IMR-90 (cell line): ENCODE measurements at places on chromosomes 3 and 15.
A peak's percentile ranks its signal among the peaks of the same experiment; 100 is the strongest.

DNA sequence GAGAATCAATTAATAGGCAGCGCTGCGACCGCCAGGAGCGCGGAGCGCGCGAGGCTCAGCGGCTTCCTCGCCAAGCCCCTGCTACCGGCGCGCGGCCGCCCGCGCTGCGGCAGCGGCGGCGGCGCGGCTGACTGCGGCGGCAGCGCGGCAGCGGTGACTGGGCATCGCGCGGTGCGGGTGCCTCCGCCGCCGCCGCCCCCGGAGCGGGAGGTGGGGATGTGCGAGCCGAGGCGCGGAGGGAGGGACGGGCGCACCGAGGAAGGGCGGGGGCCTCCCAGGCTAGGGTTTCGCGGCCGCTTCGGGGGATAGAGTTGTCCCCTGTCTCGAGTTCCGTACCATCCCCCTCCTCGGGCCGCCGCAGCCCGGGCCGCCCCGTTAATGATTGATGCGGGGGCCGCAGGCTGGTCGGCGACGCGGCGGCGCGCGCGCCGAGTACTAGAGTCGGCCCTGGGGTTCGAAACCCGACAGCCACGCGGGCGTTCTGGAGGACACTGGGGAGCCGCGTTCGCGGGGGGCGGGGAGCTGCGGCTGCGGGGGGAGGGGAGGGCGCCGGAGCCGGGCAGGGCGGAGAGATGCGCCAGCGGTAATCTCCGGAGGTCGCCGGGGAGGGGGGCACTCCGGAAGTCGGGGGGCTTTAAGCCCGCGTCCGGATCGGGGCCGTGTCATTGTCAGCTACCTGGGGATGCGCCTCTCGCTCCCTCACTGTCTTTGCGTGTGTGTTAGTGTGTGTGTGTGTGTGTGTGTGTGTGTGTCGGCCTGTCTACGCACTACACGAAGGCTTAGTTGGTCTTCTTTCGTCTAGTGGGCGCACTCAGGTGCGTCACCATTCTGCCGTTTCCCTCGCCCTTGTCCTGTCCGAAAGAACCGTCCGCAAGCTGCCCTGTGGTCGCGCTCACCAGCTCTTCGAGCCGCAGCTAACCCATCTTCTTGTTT lies at the start of gene PAQR9:
Gene PAQR9, minus strand, starts transcription at position 159 of the 933 bp plus-strand sequence. CDS start 338 bp downstream, outside the sequence.
- peak; percentile 4 for DNase-seq

- DNase-seq, result no peak
Measured at GRCh38 chr15:51613951-51614350, 8.6 kb downstream of the DMXL2 start.

DNA sequence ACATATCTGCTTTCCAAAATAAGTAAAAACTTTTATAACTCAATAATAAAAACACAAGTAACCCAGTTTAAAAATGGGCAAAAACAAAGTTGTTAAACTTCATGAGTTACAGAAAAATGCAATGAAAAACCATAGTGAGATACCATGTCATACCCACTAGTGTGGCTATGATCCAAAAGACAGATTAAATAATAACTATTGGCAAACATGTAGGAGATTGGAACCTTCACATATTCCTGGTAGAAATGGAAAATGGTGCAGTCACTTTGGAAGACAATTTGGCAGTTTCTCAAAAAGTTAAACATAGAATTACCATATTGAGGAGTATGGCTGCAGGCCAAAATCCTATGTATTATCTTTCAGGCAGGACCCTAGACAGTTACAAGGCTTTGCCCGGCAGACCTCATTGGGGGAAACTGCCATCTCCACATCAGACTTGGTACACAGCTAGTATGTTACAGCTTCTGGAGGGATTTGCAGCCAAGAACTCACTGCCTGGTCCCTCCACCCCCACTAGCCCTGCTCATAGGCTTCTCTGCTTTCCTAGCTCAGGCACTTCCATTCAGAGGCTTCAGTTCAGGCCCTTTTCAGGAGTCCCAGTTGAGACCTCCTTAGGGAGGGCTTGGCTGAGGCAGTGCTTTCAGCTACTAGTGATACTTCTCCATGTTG lies 147.8 kb downstream of the NEK10 start:
- no peak for DNase-seq

GRCh38 chr15:88454236-88454635 lies 13.0 kb downstream of the MRPL46 start:
- DNase-seq, result peak; percentile 39

GRCh38 chr3:459311-459670 lies 262.7 kb downstream of the CHL1 start:
- no peak for DNase-seq

DNA sequence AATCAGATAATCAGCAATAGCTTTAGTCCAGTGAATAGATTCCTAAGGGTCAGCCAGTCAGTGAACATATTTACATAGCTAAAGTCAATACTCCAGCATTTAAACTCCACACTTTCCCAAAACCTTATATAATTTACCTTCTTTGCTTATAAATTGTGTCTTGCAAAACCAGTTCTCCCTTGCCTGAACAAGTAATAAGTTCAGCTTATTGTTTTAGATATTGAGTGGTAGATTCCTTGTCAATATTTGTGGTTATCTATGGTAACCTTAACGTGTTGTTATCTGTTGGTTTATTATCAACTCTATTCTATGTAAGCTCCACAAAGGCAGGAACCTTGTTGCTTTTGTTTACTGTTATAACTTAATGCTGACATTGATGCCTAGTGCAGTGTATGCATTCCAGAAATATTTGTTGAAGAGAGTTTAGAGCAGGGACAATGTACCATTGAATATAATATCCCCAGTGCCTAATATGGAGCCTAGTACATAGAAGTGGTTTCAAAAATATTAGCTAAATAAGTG lies 24.0 kb downstream of the PLSCR5 start:
- no peak for DNase-seq

GRCh38 chr3:197338586-197338985 lies 40.2 kb upstream of the DLG1 start:
- DNase-seq, result no peak

- DNase-seq, result peak; percentile 40
Measured at GRCh38 chr3:117719316-117719926, 1009.8 kb downstream of the TUSC7 start.

DNA sequence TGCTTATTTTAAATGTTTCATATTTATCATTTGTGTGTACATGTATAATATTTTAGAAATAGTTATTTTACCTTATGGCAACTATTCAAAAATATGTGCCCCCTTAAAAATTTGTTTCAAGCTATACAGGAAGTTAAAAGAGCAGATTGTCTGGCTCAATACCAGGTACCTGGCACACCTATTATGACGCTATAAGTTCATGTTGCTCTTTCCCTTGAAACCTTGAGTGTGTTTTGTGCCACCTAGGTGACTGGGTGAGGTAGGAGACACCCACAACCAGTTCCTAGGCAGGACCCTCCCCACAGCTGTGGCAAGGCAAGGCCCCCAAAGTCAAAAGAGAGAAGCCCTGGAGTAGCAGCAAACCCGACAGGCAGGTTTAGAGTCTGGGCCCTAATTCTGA lies 20.6 kb upstream of the NEO1 start:
- DNase-seq, result no peak

- peak; percentile 85 for DNase-seq
Measured at GRCh38 chr3:66338927-66339326, 118.1 kb downstream of the SLC25A26 start.

GRCh38 chr15:28933710-28934445 lies 48.1 kb downstream of the APBA2 start:
- DNase-seq, result no peak

DNA sequence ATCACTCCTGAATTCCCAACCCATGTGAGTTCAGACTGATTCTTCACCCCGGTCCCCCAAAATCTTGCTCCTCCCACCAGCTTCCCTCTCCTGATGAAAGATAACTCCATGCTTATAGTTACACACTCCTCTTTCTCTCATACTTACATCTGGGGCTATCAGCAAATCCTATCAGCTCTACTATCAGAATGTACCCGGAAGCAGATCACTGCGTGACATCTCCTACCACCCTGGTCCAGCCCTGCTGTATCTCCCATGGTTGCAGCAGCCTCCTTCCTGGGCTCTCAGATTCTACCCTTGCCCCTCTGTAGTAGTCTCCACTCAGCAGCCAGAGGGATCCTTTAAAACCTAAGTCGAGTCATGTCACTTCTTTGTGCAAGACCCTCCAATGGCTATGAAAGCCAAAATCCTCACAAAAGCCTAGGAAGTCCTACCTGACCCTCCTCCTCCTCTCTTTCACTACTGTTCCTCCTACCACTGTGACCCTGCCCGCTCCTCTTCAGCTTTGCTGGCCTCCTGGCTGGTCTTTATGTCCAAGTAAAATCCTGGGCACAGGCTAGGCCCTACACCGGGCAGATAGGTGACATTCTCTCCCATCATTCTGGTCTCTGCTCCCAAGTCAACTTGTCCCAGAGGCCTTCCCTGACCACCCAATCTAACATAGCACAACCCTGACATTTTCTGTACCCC lies 16.2 kb downstream of the XIRP1 start:
- DNase-seq, result no peak

DNA sequence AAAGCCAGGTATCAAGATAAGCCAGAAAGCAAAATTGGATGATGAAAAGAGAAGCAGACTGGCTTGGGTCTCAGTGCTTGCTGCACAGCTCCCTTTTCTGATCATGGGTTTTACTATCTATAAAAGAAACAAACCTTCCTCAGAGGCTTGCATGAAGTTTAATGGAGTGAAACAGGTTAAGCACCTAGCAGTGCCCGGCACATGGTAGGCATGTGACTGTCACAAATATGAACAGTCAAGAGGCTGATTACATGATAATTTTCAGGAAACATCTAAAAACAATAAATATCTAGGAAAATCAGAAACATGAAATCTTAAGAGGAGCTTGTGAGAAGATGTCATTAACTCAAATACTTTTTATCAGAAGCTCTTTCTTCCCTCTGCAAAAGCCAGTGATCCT lies 519.2 kb downstream of the EPHB1 start:
- DNase-seq, result no peak

- DNase-seq, result no peak
Measured at GRCh38 chr3:142931222-142931621, 32.3 kb downstream of the PAQR9 start.

- DNase-seq, result no peak
Measured at GRCh38 chr3:109117939-109118338, at the start of gene MORC1. MORC1 (minus strand) TSS chr3:109118134; CDS start chr3:109118059, 75 bp downstream.

DNA sequence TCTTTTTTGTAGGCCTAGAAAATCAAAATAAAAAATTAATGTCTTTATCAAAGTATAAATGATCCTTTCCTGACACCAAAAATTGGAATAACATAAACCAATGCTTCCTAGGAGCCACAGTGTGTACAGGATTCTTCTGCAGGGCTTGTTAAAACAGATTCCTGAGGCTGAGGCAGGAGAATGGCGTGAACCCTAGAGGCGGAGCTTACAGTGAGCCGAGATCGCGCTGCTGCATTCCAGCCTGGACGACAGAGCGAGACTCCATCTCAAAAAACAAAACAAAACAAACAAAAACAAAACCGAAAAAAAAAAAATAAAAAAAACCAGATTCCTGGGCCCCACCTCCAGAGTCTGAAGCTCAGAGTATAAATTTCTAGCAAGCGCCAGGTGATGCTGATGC lies 78.0 kb downstream of the PEX5L start:
- DNase-seq, result no peak

GRCh38 chr3:131142580-131142979 lies 115.9 kb downstream of the NEK11 start:
- peak; percentile 1 for DNase-seq

DNA sequence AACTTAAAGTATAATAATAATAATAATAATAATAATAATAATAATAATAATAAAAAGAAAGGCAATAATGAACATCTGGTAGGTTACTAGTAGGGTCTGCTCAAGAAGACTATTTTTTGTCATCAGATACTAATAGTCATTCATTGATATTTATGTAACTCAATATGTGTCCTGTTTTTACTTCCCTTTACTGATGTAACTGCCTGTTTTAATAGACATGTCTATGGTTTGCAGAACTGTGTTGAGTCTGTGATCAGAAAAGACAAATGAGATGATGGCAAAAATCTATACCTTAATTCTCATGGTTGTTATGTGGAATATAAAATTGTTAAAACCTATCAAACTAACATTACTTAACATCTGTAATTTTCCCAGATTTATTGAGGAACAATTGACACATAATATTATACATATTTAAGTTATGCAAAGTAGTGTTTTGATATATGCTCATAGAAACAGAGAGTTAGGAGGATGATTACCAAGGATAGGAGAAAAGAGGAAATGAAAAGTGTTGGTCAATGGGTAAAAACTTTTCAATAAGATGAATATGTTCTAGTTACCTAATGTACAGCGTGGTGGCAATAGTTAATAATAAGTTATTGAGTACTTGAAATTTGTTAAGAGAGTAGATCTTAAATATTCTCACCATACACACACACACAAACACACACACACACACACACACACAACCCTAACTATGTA lies 699.4 kb downstream of the ZPLD1 start:
- no peak for DNase-seq

DNA sequence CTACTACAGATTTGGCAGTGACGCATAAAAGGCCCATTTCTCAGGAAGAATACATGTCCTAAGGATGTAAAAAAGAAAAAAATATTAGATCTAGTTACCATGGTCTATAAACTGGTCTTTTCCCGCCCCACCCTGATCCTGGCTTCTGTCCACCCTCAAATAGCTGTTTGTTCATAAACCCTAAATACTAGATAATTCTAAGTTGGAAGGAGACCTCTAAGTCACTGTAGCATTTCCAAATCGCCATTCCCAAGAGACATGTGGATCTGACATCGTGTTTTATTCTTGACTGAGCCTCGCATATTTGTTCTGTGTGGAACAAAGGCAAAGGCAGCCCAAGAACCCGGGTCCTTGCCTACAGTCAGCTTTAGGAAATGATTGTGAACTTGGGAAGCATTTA lies 49.0 kb downstream of the LMCD1 start:
- no peak for DNase-seq

- DNase-seq, result peak; percentile 56
Measured at GRCh38 chr15:38991126-38991525, 426.5 kb upstream of the RASGRP1 start.

GRCh38 chr3:194095464-194095863 lies 40.5 kb upstream of the HES1 start:
- DNase-seq, result no peak

DNA sequence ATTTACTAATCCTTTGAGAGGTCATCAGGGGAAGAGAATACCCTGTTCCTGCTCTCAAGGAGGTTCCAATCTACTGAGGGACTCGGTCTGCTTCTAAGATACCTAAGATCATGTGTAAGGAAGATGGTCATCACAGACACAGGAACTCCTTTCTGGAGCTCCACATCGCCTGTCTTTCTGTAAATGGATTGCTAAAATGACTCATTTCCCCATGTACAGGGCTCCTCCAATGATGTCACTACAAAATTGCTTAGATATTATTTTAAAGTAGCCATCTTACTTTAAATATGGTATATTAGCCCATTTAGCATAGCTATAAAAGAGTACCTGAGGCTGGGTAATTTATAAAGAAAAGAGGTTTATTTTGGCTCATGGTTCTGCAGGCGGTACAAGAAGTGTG lies 206.1 kb upstream of the PROK2 start:
- DNase-seq, result peak; percentile 10

GRCh38 chr3:10806006-10806405 lies 10.0 kb upstream of the SLC6A11 start:
- DNase-seq, result no peak

DNA sequence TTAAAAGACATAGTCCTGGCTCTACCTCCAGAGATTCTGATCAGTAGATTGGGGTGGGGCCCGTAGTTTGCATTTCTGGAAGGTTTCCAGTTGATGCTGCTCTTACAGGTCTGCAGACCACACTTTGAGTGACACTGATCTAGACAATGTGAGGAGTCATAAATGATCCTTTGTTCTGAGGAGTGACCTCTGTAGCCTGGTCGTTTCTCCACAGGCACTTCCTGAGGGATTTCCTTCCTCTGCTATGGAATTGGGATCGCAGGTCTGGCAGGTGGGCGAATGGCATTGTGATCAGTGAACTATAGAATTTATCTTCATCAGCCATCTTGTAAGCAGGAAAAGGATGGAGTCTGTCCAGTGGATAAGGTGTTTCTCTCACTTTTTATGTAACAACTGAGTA lies 5.5 kb downstream of the GFM1 start:
- no peak for DNase-seq
